ENCODE measurements at places on chromosomes 11 and 22.

- DNase-seq: no peak
These were observed 566.1 kb downstream of the BRD1 start for GRCh38 chr22:49261616-49262015.

- no peak for DNase-seq
These were observed 1432.6 kb upstream of the TENM4 start for GRCh38 chr11:80873310-80873999.

GRCh38 chr11:93908689-93909088, 58.3 kb upstream of the VSTM5 start:
- DNase-seq: peak; percentile 45

DNA sequence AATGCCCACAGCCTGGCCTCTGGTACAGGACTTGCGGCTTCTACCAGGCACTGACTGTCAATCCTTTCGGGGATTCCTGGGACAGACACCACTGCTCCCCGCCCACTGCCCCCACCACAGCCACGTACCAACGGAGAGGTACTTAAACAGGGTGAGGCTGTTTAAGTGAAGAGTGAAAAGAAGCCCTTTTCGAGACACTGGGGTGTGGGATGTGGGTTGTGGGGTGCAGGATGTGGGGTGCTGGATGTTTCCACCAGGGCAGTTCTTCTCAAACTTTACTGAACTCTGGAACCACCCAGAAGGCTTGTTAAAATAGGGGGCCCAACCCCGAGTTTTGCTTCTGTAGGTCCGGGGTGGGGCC, 34.2 kb upstream of the PRR5 start:
- DNase-seq: no peak

All from RKO (cell line).